Stimulated activated CD4-positive, alpha-beta T cell treated with anti-CD3 and anti-CD28 coated beads, Interleukin-2, amount 100 ng/mL, for 48 hours (primary cell): ENCODE measurements at places on chromosomes 1 and 21.

- DNase-seq = no peak
These were observed 182.9 kb downstream of the OMA1 start for GRCh38 chr1:58363585-58363984.

DNA sequence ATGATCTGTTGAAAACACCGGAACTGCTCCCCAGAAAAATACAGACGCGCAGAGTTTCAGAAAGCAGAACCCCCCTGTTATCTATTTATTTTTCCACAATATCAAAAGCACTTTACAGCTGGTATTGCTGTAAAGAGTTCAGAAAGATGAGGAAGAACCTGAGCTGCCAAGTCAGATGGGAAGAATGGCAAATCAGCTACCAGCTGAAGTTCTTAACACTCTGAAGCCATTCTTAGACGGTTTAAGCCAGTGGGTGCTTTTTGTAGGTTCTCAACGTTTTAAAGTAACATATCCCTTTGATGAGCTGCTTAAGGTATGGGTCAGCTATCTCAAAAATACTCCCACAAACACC is 714 bp upstream of the AKIRIN1 start:
- DNase-seq = no peak

- no peak for DNase-seq
These were observed 59.0 kb upstream of the TEKT2 start for GRCh38 chr1:36024847-36025246.

- DNase-seq = peak; percentile 19
These were observed 104.9 kb upstream of the SOD1 start for GRCh38 chr21:31554511-31555022.

- DNase-seq = no peak
These were observed 64.5 kb downstream of the RPAP2 start for GRCh38 chr1:92363401-92363800.

DNA sequence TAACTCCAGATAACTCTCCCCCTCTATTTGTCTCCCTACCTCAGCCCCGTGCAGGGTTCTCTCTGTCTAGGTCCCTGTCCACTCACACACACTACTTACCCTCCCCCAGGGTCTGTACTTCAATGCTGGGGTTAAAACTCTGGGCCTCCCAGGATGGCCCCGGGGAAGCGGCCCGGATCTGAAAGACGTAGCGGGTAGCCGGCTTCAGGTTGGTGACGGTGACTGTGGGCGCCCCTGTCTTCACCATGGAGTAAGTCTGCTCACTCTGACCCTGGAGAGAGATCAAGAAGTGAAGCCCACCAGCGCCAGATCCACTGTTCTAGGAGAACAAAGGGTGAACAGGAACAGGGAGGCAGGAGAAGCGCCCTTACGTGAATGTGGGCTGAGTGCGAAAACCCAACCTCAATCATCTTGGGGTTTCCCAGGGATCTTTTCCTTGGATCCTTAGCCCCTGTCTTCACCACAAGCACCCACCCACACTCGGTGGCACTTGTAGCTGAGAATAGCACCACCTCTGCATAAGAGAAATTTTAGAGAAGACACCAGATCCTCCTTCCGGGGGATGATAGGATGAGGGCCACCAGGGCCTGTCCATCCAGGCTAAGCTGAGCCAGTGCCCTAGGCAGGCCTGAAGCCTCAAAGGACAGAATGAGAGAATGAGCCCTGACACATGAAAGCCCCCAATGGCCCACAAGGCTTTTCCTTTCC is 33.5 kb downstream of the EPHA10 start:
- no peak for DNase-seq

- DNase-seq = no peak
These were observed 8.7 kb downstream of the CAPZB start for GRCh38 chr1:19476450-19477190.

GRCh38 chr1:225946803-225947202 is 5.8 kb upstream of the LEFTY2 start:
- DNase-seq = no peak

DNA sequence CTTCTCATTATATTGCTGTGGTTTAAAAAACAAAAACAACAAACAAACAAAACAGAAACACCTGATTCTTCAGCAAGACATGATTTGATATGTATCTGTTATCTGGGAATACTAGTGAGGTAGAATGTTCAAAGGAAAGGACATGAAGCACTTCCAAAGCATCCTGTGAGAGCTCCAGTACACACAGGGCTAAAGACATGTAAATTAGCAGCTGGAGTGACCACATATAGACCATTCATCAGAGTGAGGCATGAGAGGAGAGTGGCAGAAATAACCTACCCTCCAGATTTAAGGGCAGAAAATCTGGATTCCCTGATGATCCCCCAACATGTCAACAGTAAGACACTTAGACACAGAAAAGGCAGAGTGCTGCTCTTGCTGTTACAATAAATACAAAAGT is 260.5 kb upstream of the CHRM3 start:
- no peak for DNase-seq

- no peak for DNase-seq
These were observed 22.0 kb downstream of the NSL1 start for GRCh38 chr1:212769459-212770167.
